ENCODE measurements at places on chromosomes 12 and 14. TPM values are rescaled to one million over a fixed set of nuclear protein-coding genes. Genes with fewer than 3 reads are reported as not detected.

GRCh38 chr14:76756371-76756750 is 4.9 kb upstream of the VASH1 start:
- no peak for DNase-seq

- no peak for DNase-seq
Measured at GRCh38 chr14:54730156-54730961, 163.4 kb downstream of the SAMD4A start.

- DNase-seq: no peak
Measured at GRCh38 chr14:60221457-60221856, 27.6 kb upstream of the PPM1A start.

DNA sequence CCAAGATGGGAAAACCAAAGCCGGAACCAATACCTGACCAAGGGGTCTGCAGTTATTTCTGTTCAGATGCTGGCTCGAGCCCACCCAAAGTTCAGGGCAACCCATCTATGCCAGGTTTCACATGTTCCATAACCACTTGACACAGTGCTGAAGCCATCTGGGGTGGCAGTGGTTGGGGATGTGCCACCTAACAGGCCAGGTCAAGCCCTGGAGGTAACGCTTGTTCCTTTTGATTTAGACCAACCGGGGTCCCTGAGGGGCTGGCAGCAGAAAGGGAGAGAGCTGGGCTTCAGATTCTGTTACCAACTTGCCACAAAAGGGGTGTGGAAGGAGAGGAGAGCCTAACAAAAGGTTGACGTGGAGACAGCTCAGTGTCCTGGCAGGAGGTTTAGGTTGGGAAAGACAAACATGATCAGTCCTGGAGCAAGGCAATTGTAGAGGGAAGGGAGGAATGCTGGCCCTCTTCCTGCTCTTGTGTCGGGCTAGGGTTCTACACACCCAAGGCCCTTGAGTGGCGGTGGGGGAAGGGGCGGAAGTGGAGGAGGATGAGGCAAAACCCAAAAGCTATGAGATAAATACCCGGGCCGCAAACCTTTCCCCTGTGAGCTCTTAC is 31.9 kb downstream of the CACNA2D4 start:
- no peak for DNase-seq

GRCh38 chr14:104573930-104574329 is 5.6 kb upstream of the C14orf180 start:
- no peak for DNase-seq

GALNT16 gene
- not detected for total RNA-seq

Data from Caki2 (cell line).